ENCODE measurements at places on chromosomes 12 and 14.

DNA sequence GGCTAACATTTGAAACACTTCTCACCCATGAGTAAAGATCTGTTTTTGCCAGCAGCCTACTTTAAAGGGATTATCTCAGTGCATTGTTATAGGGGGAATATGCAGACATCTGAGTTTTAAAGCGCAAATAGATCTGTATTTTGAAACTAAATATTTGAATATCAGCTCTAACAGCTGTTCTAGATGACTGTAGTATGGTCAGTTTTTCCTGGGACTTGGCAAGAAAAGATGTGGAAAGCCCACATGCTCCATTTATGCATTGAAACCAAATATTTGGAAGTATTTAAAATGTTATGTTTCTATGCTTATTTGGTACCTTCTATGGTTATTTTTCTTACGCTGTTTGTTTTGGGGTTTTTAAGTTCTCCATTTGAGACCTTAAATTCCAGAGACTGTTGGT, 41.7 kb downstream of the RIC8B start:
- DNase-seq, result no peak

- DNase-seq, result no peak
Measured at GRCh38 chr12:51023625-51024382, 2.4 kb downstream of the SLC11A2 start.

GRCh38 chr12:108967869-108968540, 52.9 kb downstream of the SVOP start:
- no peak for DNase-seq

GRCh38 chr14:75667099-75667765, 6.2 kb downstream of the TTLL5 start:
- DNase-seq, result no peak

DNA sequence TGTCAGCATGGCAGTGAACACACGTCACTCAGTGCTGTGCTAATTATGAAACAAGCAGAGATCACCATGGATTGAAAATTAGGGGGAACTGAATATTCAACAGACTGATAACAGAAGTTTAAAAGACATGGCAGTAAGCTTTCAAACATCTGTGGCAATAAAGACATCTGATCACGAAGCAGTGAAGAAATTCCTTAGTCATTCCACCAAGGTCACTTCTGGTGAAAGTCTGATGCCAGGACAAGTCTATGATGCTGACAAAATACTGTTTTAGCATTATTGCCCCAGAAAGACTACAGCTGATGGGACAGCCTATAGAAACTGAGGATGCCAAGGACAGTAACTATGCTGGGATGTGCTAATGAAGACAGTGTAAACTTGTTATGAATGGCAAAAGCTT, 126.9 kb upstream of the RBM19 start:
- no peak for DNase-seq

DNA sequence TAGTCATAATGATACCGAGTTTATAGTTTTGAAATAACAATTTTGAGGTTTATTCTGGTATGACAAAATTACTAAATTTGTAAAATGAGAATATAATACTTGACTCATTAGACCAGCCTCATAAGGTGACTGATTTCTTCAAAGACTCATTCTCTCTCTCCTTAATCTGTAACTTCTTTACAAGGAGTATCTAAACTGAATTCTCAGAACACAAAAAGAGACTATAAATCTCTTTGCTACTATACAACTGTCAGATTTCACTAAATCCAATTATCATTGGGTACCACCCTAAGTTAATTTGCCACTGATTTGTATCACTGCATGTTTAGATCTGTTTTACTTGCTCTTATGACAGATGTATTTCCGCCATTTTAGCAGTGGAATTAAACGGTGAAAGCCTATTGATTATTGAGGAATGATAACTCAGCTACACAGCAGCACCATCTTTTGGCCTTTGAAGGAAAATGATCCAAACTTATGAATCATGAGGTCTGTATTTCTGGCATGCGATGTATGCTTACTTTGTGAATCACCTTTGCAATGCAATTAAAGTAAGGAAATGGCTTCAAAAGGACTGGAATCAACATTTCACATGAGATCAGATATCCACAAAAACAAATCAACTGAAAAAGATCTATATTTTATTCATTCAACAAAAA, 161.2 kb downstream of the RERGL start:
- no peak for DNase-seq

DNA sequence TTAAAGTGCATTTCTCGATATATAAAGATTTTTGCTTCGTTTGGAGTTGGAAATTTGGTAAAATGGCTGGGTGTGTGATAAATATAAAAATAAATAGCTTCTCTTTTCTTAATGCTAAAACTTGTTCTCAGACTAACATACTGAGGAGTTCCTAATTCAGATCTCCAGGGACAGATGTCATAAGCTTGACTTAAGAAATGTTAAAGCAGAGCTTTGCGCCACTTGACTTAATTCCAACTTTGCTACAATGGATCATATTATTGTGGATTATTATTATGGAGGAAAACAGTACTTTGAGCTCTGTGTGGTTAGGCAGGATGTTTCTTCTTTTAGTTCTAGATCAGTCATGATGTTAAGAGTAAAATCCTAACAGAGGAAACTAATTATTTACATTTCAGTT, 33.8 kb downstream of the GNG2 start:
- no peak for DNase-seq

Data from BE2C (cell line).